Skeletal muscle tissue (tissue), 5 donors: ENCODE measurements at places on chromosomes 1 and 21. TPM values are rescaled to one million over a fixed set of nuclear protein-coding genes. Genes with fewer than 3 reads are reported as not detected.

The OR6K3 gene
- not detected for total RNA-seq

The OR2T35 gene
- total RNA-seq = not detected

The DNAI4 gene
- 12.5 TPM for total RNA-seq

The HSD3B2 gene
- not detected for total RNA-seq

The IFI16 gene
- total RNA-seq = 16.2 TPM

The SAMSN1 gene
- total RNA-seq = 3.1 TPM

The TEX50 gene
- total RNA-seq = not detected

The OR2L13 gene
- not detected for total RNA-seq

The NEGR1 gene
- total RNA-seq = 11.0 TPM

The RHBDL2 gene
- total RNA-seq = 0.52 TPM

The SPRR3 gene
- not detected for total RNA-seq

The ECM1 gene
- 0.52 TPM for total RNA-seq

The RHOU gene
- total RNA-seq = 16.7 TPM

The ERICH3 gene
- not detected for total RNA-seq

The COL16A1 gene
- total RNA-seq = 91.9 TPM

The KLF17 gene
- total RNA-seq = under 0.01 TPM

The TRIM63 gene
- total RNA-seq = 30.3 TPM

The BARHL2 gene
- not detected for total RNA-seq

The SYT11 gene
- 10.4 TPM for total RNA-seq

The ADCY10 gene
- under 0.01 TPM for total RNA-seq

The COL9A2 gene
- total RNA-seq = 7.8 TPM

The ACTL8 gene
- not detected for total RNA-seq

The ZNF436 gene
- total RNA-seq = 67.3 TPM

The WNT3A gene
- total RNA-seq = not detected

The CELA2A gene
- total RNA-seq = not detected

The TDRKH gene
- total RNA-seq = 4.7 TPM

The DDAH1 gene
- total RNA-seq = 12.0 TPM

The SLC35F3 gene
- total RNA-seq = 0.52 TPM

The USF1 gene
- total RNA-seq = 66.3 TPM

The TTC22 gene
- not detected for total RNA-seq

The CFAP126 gene
- not detected for total RNA-seq

The KLHDC7A gene
- total RNA-seq = not detected

The PROX1 gene
- total RNA-seq = 6.3 TPM

The SPATA1 gene
- 1.0 TPM for total RNA-seq

The SEMA4A gene
- 4.2 TPM for total RNA-seq

The GOLT1A gene
- not detected for total RNA-seq

The CTH gene
- total RNA-seq = 2.1 TPM

The FCRL1 gene
- under 0.01 TPM for total RNA-seq

The S100A12 gene
- 23.0 TPM for total RNA-seq

The F3 gene
- 1.6 TPM for total RNA-seq

The ADGRL4 gene
- 15.7 TPM for total RNA-seq
